AML-193 (cell line): ENCODE measurements at places on chromosomes 1 and 21.

- DNase-seq, result peak; percentile 23
Observed at GRCh38 chr1:202192770-202193613, 607 bp upstream of the LGR6 start.

GRCh38 chr21:44050276-44050675 is 38.2 kb downstream of the TRAPPC10 start:
- no peak for DNase-seq

DNA sequence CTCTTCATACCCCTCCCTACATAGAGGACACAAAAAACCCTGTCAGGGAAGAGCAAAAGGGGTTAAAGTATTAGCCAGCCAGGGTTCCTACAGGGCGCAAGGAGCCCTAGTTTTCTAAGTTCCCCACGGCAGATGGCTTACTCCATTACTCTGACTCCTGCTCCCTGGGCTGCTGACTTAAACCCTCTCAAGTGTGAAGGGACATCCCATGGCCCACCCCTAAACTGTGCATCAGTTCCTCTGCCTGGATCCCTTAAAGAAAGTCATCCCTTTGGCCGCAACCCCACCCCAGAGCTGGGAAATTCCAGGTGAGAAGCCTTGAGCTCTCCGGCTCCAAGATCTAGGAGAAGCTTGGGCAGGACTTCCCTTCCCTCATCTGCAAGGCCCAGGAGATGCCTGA is 236.0 kb downstream of the TOMM20 start:
- DNase-seq, result no peak

DNA sequence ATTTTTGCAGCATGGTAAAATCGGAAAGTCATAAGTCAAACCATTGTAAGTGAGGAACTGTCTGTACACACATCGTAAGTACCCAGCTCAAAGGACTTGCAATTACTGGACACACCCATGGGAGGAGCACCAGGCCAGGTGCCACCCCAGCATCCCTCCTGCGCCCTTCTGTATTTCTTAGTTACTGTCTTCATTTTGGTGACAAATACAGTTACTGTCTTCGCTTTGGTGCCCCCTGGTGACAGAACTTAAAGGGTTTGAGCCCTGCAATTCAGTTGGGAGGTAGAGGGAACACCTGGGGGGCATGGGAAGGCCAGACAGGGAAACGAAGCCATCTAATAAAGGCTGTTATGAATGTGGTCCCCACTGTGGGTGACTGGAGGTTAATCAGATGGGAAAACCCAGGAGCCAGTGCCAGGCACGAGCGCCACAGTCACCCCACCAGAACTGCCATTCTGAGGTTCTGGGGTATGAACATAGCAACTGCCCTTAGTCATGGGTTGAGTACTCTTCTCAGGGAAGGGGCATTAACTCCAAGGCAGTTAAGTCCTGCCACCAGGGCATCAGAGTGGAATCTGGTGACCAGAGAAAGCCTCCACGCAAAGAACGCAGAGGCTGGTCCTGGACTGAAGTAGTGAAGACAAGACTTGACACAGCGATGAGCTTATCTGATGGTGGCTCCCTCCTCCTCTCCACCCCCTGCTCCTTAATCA is 612.9 kb downstream of the PTPRU start:
- peak; percentile 21 for DNase-seq
